ENCODE measurements at places on chromosomes 3 and 15.

DNA sequence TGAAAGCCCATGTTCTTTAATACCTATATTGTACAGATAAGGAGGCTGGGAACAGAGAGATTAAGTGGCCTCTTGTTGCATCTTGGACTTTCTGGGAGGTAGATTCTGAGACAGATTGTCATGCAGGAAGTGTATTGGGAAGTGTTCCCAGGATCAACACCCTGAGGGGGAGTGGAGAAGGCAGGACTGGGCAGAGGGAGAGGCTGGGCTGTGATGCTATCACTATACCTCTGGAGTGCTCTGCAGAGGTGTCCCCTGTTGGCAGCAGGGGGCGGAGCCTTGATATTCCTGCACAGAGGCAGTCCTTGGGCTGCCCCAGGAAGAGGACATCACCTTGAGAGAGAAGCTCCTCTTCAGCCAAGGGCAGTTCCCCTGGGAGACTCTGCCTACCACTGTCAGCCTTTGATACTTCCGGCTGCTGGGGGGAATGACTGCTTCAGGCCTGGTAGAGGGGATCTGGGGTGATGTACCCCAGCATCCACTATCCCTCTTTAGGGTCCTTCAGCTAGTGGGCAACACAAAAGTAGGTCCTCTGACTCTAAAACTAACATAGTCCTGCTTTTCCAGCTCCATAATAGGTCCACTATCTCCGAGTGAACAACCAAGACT is 97.4 kb upstream of the RNU6-1 start:
- no peak for DNase-seq

DNA sequence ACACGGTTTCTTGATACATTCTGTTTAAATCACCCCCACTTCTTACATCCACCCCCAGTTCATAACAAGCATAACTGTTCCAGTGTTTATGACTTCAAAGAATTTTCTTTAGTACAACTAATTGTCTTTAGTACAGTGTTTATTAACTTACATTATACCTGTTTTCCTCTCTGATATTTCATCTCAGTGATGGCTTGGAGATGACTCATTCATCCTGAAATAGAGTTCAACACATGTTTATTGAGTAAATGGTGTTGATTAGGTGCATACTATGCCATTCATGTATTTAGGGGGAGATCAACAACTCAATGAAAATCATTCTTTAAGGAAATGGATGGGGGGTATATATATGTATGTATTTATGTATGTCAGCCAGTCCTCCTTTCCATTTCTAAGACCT is 21.7 kb upstream of the UTS2B start:
- no peak for DNase-seq

DNA sequence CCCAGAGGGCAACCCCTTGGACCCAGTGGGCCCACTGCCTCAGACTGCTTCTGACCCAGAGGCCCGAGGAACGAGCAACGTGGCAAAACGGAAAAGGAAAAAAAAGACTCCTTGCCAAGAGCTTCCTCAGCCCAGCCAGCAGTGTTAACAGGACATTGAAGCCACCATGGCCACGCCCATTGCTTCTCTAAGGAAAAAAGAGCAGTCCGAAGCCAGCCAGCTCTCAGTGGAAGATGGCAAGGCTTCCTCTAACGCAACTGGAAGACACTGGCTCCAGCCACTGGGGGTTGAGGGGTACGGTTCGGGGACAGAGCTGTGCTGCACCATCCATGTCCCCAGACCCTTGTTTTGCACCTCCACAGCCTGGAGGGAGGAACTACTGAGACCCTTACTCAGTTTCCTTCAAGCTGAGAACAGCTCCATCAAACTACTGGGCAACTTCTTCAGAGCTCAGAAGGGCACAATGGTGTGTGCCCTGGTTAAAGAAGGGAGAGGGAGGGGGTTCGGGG is 10.7 kb downstream of the BMF start:
- peak; percentile 76 for DNase-seq

- no peak for DNase-seq
Observed at GRCh38 chr3:69180869-69181591, 58.6 kb upstream of the LMOD3 start.

DNA sequence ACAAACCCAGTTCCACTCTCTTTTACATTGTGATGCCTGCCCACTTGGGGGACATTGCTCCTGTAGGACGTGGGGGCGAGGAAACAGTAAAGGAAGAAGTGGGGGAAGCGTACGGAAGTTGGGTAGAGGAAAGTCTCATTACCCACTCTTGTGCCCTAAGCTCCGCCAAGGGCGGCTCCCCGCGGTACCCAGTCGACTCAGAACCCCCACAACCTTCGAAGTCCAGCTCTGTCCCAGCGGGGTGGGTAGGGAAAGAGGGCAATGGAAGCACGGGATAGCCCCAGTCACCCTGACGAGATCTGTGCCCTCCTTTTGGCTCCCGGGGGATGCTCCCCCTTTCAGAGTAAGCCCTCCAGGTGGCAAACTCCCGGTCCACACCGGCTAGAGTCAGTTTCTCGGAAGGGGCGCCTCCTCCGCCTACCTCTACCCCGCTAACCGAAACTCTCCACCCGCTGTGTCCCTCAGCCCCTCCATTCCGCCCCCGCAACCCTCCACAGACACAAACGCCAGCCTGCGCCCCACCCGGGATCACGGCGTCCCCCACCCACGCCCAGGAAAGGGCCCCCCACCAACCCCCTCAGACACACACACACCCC is 527 bp downstream of the CSNK1G1 start:
- DNase-seq: peak; percentile 43

DNA sequence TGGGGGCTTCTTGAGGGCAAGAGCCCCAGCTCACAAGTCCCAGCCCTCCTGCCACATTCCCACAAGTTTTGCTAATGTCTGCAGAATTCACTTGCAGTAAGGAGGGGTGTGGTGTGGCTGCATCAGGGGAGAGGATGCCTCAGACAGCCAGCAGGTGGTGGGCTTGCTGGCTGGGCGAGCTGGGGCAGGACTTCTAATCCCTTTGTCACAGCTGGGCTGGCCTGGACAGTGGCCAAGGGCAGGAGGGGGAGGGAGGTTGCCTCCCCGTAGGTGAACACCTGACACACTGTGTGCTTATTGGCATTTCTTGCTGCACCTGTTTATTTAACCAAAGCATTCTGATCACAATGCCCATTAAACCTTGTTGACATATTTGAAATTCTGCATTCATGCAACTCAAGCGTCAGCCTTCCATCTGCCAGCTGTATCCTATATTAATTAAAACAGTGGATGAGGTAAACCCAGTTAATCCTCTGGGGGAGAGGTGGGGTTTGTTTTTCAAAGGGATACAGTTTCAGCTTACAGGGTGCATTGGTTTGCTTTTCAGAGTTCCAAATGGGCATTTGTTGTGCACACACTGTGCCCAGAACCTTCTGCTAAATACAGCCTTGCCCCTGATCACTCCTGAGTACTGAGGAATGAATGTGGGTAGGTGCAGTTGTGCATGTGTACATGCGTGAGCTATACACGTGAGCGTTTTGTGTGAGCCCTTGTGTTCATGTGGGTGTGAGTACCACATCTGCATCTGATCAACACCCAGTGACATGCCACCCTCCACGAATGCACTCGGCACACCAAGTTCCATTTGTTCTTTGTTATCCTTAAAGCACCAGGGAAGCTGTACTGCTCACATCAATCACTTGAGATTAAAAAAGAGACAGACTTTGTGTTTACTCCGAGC is 268.7 kb downstream of the XXYLT1 start:
- DNase-seq: peak; percentile 96

- DNase-seq: peak; percentile 44
Observed at GRCh38 chr3:133138017-133138416, 99.8 kb downstream of the TMEM108 start.

DNA sequence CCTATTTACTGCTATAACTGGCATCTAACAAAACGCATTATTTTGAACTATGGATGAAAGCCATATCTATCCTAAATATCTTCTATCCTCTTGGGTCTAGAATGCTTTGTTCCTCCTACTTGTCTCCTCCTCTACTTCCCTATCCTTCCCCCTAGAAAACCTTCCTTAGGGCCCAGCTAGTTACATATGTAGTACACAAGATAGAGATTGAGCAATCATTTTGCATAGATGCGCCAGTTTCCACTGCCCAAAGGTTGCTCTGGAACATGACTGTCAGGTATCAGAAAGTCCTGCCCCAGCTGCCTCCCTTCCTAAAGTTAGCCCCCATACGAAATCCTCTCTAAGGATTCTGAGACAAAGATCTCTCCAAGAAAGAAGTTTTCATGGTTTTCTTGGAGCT is 55.1 kb downstream of the GPR160 start:
- no peak for DNase-seq

DNA sequence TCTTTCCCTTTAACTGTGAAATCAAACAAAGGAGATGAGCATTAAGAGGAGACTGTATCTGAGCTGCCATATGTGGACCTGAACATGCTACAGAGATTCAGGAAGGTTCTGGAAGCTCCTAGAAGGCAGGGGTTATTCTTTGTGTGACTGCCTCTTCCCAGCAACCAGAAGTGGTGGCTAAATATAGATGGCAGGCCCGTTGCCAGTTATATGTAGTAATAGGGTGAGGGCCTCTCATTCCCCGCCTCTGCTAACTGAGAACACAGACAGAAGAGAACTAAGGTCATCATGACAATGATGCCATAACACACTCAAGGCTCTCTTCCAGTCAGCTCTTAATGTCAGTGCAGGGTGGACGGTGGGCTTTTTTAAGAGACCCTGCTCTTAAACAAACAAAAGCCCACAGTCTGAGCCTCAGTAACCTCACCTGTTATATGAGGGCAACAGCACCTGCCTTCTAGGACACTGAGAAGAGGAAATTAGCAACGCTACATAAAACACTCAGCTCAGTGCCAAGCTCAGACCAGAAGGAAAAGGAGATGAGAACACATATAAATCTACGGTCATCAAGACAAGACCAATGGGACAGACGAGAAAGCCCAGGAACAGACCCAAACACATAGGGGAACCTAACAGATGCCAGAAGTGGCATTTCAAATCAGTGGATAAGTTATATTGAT is 22.3 kb downstream of the CFAP92 start:
- peak; percentile 16 for DNase-seq

- no peak for DNase-seq
Observed at GRCh38 chr3:193174140-193174539, 66.9 kb upstream of the PLAAT1 start.

DNA sequence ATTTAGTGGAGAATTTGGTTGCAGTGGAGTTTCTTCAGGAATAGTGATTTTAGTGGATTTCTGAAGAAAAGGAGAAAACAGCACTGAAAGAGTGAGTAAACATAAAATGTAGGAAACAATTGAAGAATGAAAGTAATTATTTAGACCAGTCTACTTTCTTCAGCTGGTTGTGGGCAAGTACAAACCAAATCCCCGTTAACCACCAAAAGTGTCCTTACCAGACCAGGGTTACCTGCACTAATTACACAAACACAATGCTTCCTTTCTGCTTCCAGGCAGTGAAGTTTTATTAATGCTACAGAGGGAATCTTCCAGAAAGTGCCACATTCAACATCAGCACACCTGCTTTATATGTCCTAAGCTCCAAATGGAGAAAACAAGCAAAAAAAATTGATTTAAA is 248.0 kb upstream of the TBC1D5 start:
- DNase-seq: no peak

- no peak for DNase-seq
Observed at GRCh38 chr3:195794708-195795107, 17.0 kb downstream of the MUC4 start.

DNA sequence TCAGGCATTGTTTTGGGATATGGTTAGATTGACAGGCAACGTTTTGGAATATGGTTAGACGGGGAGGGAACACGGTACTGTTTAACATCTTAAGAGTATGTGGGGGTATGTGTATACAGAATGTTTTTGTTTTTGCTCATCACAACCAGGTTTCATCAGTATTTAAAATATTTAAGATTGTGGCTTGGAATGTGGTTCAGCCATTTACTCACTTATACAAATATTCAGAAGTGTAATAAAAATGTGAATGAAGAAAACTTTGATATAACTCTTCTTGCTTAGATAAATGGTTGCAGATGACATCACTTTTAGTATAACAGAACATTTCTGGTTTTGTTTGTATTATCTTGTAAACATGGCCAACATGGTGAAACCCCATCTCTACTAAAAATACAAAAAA is 3.9 kb upstream of the PAK2 start:
- no peak for DNase-seq

DNA sequence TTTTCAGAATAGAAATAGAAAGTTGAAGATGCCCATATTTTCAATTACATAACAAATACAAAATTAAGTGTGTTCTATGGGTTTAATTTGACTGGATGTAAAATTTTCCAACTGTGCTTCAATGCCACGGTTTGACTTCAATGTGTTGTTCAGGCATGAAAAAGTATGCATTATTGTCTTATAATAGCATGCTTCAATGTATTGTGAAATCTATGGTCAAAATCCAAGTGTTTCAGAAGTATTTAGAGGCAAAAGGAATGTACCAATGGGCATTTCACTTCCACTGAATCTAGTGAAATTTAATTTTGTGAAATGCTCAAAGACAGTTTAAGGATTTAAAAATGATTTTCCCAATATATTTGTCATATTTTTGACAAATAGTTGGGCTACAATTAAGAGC is 16.0 kb downstream of the NEK10 start:
- DNase-seq: no peak

DNA sequence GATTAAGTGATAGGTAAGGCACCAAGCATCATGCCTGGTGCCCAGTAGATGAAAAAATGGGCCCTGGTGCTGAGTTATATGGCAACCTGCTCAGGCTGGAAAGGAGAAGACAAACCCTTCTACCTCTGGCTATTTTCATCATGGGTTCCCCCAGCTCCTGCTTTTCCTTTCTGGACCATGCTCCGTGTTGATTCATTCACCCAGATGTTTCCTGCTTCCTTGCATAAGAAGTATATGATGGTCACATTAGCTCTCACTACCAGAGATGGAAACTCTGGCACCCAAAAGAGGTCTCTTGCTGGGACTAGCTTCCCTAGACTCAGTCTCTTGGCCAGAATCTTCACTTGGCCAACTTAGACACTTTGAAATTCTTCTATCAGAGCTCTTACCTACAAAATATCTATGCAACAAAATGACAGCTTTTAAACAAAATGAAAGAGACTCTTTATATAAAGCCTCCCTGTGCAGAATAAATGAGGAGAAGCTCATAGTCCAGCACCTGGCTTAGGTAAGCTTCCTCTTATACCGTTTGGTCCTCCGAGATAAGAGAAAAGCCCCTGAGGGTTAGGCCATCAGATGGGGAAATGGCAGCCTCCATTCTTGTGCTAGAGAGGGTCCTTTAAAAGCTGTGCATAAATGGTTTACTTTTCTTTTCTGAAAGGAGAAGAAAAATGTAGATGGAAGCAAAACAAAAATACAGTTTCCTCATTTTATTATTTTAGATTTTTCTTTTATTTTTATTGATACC is 46.8 kb upstream of the MCF2L2 start:
- no peak for DNase-seq

DNA sequence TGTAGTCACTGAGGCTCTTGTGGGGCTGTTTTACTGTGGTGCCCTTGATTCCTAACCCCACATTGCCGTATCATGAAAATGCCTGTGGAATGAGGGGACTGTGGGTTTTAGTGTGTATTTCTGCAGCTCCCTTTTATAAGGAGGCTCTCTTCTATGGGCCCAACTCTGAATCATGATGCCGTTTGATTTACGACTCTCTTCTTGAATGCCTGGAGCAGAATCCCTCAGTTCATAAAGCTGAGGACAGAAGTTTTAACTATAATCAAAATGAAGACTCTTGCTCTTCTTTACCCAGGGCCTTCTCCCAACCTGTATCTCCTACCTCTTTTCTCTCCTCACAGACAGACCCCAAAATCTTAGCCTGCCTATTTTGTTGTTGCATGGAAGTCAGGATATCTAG is 109.5 kb downstream of the RARB start:
- no peak for DNase-seq
